ENCODE measurements at places on chromosomes 2 and 18.

DNA sequence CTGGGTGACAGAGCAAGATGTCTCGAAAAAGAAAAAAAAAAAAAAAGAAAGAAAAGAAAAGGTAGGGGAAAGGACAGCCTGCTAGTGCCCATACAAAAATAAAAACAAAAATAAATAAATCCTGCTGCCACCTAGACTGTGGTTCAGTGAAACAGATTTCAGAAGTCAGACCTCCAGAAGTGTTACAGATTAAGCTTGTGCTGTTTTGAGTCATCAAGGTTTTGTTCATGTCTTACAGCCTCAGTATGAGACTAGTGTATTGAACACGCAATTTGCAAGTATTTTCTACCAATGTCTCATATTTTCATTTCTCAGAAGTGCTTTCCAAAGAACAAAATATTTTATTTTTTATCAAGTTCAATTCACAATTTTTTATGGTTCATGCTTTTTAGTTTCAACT is 720.4 kb upstream of the GYPC start:
- no peak for DNase-seq

- no peak for DNase-seq
Observed at GRCh38 chr2:182499706-182500470, 73.1 kb upstream of the PDE1A start.

DNA sequence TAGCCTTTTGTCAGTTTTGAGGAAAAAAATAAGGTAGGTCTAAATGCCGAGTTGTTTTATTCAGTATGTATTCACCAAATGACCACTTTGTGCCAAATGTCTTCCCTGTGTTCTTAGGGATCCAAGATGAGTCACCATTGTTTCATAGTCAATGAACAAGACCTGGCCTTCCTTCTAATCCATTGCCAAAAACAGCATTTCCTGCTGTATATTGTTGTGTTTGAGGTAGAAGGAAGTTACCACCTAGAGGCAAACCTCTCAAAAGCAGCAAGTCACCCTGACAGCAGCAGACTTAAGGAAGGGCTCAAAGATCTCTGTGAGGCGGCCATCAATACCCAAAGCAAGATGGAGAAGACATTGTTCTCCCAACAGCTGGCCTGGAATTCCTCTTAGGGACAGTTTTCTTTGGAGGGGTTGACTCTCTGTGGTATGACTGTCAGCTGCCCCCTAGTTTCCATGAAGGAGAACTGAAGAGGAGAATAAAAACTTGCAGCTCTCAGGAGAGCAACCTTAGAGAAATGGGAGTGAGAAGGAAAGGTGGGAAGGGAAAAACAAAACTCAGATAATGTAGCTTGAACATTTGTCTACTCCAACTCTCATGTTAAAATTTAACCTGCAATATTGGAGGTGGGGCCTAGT is 328.3 kb downstream of the LRATD1 start:
- DNase-seq: no peak

- no peak for DNase-seq
Observed at GRCh38 chr2:39648580-39648979, 17.1 kb upstream of the TMEM178A start.

DNA sequence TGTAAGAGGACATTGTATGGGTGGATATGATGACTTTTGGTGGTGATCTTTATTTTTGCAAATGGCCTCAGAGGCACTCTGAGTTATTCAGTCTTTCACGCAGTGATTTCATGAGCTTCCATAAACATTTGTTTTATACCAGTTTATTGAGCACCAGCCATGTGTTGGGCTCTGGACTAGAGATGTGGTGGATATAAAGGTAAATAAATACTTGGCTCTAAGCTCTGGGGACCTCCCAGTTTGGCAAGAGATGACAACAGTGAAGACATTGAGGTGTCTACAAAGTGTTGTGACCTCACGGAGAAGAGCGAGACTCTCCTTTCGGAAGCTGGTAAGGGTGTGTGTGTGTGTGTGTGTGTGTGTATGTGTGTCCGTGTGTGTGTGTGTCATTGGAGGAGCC is 146.4 kb downstream of the TANC1 start:
- no peak for DNase-seq

- DNase-seq: no peak
Observed at GRCh38 chr18:33951031-33951430, 273.7 kb downstream of the NOL4 start.

DNA sequence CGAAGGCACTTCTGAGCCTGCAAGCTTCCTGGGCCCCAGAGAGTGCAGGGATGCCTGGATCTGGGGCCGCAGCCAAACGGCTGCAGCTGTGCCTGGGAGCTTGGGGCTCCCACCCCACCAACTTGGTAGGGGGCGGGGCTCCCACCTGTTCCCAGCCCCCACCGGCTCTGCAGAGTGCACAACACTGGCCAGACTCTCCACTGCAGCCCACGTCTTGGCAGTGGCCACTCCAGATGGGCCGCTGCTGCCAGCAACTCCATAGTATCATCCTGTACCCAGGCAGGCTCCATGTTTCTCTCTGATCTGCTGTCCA is 9.9 kb downstream of the DYSF start:
- no peak for DNase-seq

DNA sequence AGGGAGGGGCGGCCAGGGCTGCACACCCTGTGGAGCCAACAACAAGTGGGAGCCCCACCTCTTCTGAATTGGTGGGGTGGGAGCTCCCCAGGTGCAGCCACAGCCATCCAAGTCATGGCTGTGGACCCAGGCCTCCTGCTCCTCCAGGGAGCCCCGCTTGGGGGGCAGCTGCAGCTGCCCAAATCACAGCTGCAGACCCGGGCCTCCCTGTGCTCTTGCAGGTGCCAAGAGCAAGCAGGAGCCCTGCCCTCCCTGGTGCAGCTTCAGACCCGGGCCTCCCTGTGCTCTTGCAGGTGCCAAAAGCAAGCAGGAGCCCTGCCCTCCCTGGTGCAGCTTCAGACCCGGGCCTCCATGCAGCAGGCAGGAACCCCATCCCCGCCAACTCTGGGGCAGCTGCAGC is 46.5 kb upstream of the COX7A2L start:
- DNase-seq: no peak
